ENCODE measurements at places on chromosomes 7 and 10. TPM values are rescaled to one million over a fixed set of nuclear protein-coding genes. Genes with fewer than 3 reads are reported as not detected.

The EBF3 gene
- not detected for total RNA-seq

The PTPN12 gene
- 7.6 TPM for total RNA-seq

The IFIT2 gene
- 35.7 TPM for total RNA-seq

DNA sequence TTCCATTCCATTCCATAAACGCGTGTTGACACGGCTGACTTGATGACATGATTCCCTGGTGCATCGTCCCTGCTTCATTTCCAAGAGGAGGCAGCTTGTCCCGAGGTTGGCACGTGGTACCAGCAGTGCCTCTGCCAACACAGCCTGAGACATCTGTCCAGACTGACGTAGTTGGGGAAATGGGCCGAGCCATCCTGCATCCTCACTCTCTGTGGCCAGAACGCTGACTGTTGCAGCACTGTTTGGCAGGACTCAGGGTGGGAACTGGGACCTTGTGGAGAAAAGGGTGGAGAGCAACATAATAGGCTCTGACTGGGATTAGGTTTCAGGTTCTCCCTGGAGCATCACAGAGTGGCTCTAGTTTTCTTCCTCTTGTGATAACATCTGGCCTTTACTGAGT is 118.6 kb upstream of the BTBD16 start:
- no peak for DNase-seq

GRCh38 chr10:100128951-100129350 is 47.3 kb upstream of the CPN1 start:
- DNase-seq = no peak

DNA sequence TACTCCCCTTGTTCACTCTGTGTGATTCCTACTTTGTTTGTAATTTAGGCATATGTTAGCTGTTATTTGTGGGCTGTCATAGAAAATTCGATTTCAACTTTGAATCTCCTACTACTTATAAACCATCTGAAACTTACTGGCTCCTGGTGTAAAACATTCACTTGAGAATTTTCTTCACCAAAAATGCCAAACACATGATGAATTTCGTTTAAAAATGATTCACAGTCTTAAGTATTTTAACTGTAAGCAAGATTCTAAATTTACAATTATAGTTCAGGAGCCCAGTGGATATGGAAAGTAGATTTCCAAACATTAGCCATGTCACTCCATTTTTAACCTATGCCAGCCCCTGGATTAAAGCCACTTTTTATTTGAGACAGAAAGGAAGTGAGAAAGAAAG is 3.1 kb downstream of the CPED1 start:
- no peak for DNase-seq

DNA sequence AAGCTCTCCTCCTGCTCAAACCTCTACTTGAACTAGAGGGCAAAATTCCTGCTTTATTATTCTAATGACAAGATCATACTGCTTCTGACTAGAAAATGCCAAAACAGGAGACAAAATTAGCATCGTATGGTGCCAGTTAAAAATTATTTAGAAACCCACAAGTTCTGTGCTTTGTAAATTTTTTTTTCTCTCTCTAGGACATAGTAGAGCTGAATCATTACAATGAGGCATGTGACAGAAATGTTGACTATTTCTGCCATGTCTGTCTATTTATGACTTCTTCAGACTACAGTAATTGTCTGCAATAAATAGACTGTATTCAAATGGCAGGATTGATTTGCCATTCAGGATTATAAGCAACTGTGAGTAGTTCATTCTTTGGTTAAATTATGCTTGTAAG is 335.8 kb downstream of the PRPF18 start:
- no peak for DNase-seq

GRCh38 chr7:77476871-77477270 is 60.2 kb upstream of the PTPN12 start:
- no peak for DNase-seq

GRCh38 chr10:59064759-59065539 is 111.5 kb upstream of the PHYHIPL start:
- DNase-seq = no peak

- peak; percentile 86 for DNase-seq
Observed at GRCh38 chr10:80498833-80499741, 38.6 kb upstream of the SH2D4B start.

Data from activated naive CD4-positive, alpha-beta T cell treated with anti-CD3 and anti-CD28 coated beads for 36 hours (primary cell).